Activated CD8-positive, alpha-beta T cell treated with anti-CD3 and anti-CD28 coated beads, Interleukin-2, amount 10 ng/mL, durations not matched to agents 7 days and 5 days (primary cell): ENCODE measurements at places on chromosomes 2 and 18. TPM values are rescaled to one million over a fixed set of nuclear protein-coding genes. Genes with fewer than 3 reads are reported as not detected.

UGT1A5 gene
- not detected for total RNA-seq

CYTIP gene
- total RNA-seq, result 222 TPM

ITGA4 gene
- 144 TPM for total RNA-seq

MAP2 gene
- total RNA-seq, result not detected

STPG4 gene
- total RNA-seq, result not detected

RFX8 gene
- 2.8 TPM for total RNA-seq

SP110 gene
- 135 TPM for total RNA-seq

KCTD18 gene
- total RNA-seq, result 14.3 TPM

RIT2 gene
- total RNA-seq, result not detected

BOK gene
- not detected for total RNA-seq

RAMP1 gene
- 5.9 TPM for total RNA-seq
